Ascending aorta (tissue), 2 donors: ENCODE measurements at places on chromosomes 1 and 21.

DNA sequence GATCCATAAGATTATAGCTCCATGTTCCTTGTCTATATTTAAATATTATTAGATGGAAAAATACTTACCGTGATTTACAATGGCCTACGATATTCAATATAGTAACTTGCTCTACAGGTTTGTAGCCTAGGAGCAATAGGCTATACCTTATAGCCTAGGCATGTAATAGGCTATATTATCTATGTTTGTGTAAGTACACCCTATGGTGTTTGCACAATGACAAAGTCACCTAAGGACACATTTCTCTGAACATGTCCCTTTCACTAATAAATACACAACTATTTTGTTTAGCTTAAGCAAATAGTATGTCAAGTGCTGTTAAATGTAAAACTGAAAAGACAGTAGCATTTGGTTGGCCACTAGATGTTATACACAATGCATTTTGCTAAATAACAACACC is 248.9 kb upstream of the ADGRL4 start:
- no peak overlapping the region for H3K27ac ChIP-seq
- no peaks in the 10 kb centered on the region for H3K36me3 ChIP-seq
- no peak for DNase-seq
- H3K27me3 ChIP-seq: no peaks in the 10 kb centered on the region
- no peak overlapping the region for H3K4me3 ChIP-seq

- peaks cover 21% of the 10 kb centered on the region for H3K4me1 ChIP-seq
- H3K27me3 ChIP-seq: no peaks in the 10 kb centered on the region
- no peak for DNase-seq
- H3K27ac ChIP-seq: no peak overlapping the region
- H3K4me3 ChIP-seq: no peak overlapping the region
These were observed 548.4 kb downstream of the PLPP3 start for GRCh38 chr1:56031001-56031400.

- peak overlapping the region; percentile 98 for H3K27ac ChIP-seq
- H3K27me3 ChIP-seq: no peaks in the 10 kb centered on the region
- H3K4me1 ChIP-seq: peaks cover 7% of the 10 kb centered on the region
- H3K4me3 ChIP-seq: peak overlapping the region; percentile 41
These were observed 6.0 kb downstream of the HEYL start for GRCh38 chr1:39633422-39633821.

- DNase-seq: no peak
- no peaks in the 10 kb centered on the region for H3K4me1 ChIP-seq
- H3K4me3 ChIP-seq: no peak overlapping the region
- no peaks in the 10 kb centered on the region for H3K27me3 ChIP-seq
- no peaks in the 10 kb centered on the region for H3K36me3 ChIP-seq
These were observed 48.6 kb upstream of the COL6A1 start for GRCh38 chr21:45932922-45933502.

DNA sequence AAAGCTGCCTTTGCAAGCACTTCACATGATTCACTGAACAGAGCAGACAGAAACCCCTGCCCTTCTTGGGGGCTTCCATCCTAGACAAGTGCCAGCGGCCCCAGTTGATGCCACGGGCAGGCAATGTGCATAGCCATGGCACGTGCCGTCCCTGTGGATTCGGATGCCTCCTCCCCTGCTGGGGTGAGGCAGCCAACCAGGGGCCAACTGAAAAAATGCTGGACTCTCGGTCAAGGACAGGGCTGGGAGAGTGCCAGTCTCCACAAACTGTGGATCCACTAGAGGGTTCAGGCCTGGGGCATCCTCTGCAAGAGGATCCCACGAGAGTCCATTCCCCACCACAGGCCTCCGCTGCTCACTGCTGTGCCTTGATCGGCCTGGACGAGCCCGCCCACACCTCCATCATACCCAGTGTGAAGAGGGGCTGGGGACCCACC is 3.8 kb downstream of the JMJD4 start:
- H3K27ac ChIP-seq: no peak overlapping the region
- no peaks in the 10 kb centered on the region for H3K27me3 ChIP-seq
- no peak for DNase-seq
- no peaks in the 10 kb centered on the region for H3K4me1 ChIP-seq
- H3K36me3 ChIP-seq: peaks cover 23% of the 10 kb centered on the region

DNA sequence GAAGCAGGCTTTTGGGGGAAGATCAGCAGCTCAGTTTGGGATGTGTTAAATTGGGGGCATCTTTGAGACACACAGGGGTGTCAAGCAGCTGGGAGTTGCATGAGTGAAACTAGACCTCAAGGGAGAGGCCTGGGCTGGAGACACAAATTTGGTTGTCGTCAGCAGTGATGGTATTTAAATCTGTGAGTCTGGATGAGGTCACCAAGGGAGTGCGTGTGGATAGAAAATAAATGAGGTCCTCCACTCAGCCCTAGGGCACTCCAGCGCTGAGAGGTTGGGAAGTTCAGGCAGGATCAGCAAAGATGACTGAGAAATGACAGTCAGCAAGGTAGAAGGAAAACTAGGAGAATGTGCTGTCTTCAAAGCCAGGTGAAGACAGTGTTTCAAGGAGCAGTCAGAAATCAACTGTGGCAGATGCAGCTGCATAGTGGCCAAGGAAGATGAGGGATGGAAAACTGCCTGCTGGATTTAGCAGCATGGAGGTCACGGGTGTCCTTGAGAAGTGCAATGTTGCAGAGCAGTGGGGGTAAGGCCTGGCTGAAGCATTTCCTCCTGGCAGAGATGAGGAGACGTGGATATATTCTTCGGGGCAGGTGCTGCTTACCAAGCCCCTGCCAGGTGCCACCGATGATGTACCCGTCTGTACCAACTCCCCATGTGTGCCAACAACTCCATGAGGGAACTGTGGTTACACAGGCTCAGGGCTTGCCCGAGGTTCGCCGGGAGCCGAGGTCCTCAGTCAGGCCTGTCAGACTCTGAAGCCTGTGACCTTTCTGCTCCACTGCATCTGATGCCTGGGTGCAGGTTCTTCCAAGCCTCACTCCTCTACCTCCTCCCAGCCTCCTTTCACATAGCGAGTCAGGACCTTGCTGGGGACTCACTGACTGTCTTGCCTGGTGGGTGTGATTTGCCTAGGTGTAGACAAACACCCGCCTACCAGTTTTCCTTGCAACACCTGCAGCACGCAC is 11.3 kb downstream of the MAP7D1 start:
- DNase-seq: no peak
- H3K4me3 ChIP-seq: no peak overlapping the region
- H3K27ac ChIP-seq: no peak overlapping the region
- peaks cover 15% of the 10 kb centered on the region for H3K36me3 ChIP-seq
- H3K27me3 ChIP-seq: no peaks in the 10 kb centered on the region

DNA sequence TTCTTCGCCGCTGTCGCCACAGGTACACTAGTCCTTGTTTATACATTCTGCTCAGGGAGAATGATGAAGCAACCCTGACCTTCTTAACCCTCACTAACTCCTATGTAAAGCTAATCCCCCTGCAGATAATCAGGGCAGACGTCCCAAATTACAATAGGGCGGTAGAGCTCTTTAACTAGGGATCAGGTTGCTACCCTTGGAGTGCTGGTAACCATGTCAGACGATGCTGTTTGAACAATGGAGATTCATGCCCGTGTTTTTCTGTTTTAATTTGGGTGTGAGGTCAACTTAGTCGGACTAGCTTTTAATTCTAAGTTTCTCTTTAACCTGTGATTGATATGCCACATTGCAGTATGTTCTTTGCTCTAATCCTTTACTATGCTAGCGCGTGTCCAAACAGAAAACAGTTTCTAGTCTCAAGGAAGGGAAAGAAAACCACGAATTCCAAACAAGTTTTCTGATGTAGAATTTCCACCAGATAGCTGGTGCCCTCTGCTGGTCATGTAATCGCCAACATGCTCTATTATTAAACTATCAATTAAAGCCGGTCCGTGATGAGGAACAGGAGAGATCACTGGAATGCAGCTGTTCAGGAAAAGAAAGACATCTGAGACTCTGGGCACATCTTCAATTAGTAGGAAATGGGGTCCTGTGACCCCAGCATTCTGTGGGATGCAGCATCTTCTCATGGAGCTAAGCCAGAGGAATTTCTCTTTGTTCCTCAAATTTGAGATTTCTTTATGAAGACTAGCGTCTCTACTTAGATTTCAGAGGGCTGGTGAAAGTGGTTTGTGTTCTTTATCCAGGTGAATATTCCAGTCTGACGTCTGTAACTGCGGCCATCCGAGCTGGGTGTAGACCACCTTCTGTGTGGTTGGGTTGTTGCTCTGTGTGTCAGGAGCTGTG is 18.3 kb upstream of the VAMP3 start:
- H3K4me1 ChIP-seq: peaks cover 4% of the 10 kb centered on the region
- no peak overlapping the region for H3K27ac ChIP-seq
- H3K36me3 ChIP-seq: no peaks in the 10 kb centered on the region
- peak; percentile 77 for DNase-seq
- peak overlapping the region; percentile 25 for H3K4me3 ChIP-seq
- no peaks in the 10 kb centered on the region for H3K27me3 ChIP-seq

- no peak overlapping the region for H3K4me3 ChIP-seq
- no peaks in the 10 kb centered on the region for H3K4me1 ChIP-seq
- no peak for DNase-seq
- H3K27ac ChIP-seq: no peak overlapping the region
- no peaks in the 10 kb centered on the region for H3K36me3 ChIP-seq
These were observed 31.0 kb downstream of the KIF21B start for GRCh38 chr1:200992382-200993048.

DNA sequence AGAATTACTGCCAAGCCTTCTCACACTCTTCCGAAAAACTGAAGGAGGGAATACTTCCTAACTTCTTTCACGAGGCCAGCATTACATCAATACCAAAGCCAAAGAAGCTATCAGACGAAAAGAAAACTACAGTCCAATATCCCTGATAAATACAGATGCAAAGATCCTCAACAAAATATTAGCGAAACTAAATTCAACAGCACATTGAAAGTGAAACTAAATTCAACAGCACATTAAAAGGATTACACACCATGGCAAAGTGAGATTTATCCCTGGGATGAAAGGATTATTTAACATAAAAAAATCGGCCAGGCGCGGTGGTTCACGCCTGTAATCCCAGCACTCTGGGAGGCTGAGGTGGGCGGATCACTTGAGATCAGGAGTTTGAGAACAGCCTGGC is 176.8 kb downstream of the FAF1 start:
- H3K27ac ChIP-seq: no peak overlapping the region
- H3K4me3 ChIP-seq: no peak overlapping the region
- DNase-seq: no peak
- no peaks in the 10 kb centered on the region for H3K27me3 ChIP-seq
- peaks cover 5% of the 10 kb centered on the region for H3K4me1 ChIP-seq

DNA sequence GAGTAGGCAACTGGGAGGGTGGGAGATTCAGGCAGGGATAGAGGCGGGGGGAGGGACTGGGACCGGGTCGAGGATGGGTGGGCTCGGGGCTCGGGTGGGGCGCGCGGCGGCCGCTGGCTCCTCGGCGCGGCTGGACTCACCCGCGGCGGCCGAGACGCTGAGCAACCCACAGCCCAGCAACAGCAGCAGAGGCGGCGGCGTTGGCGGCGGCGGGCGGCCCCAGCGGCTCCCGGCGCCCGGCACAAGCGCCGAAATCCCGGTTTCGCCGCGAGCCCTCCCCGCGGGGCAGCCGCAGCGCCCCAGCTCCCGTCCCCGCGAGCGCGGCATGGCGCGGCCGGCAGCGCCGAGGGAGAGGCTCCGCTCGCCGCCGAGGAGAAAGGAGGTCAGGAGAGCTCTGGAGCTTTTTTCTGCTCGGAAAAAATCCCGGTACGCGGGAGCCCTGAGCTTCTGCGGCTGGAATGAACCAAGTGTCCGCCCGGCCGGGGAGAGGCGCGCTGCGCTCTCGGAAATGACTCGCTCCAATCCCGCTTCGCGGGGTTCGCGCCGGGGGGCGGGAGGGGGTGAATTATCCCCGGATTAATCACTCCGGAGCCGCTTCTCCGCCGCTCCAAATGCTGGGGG is at the start of gene CSMD2:
Gene CSMD2 (minus strand): TSS at position 460 of the 621 bp plus-strand sequence. CDS start 133 bp downstream, at position 327.
- no peaks in the 10 kb centered on the region for H3K36me3 ChIP-seq
- peak within 1 kb of the TSS; percentile 59 for H3K4me3 ChIP-seq
- H3K4me1 ChIP-seq: peaks cover 28% of the 10 kb centered on the region

DNA sequence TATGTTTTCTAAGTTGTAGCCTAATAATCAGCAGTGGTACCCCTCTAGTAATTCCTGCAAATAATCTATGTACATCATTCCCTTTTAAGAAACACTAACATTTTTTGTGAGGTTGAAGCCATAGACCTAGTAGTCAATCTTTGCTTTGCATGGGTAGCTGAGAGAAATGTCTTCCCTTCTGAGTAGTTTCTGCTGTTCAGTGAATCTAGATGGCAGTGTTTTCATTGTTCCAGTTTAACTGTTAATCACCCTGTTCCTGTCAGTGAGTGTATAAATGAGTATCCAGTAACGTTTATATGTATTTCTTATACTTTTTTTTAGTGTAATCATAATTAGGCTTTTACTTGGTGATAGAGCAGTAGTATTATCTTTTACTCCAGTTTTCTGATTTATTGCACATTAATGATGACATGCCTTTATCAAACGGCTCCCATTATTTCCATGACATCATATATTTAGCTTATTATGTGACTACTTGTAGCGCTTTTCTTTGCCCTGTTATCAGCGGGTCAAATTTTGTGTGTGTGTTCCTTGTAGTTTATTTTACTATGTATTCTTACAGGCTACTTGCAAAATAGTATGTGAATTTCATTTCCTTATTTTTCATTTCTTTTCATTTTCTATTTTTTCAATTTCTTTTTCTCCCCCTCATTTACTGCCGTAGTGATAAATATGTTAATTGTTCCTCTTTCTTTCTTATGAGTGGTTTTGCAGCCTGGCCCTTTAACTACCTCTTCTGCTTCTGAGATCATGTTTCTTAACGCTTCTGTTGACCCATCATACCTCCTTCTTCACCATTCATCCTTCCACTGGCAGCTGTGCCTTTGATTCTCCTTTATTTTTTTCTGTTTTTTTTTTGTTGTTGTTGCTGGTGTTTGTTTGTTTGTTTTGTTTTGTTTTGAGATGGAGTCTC is 18.8 kb downstream of the CEP350 start:
- no peaks in the 10 kb centered on the region for H3K27me3 ChIP-seq
- H3K4me3 ChIP-seq: no peak overlapping the region
- DNase-seq: no peak
- peaks cover 9% of the 10 kb centered on the region for H3K4me1 ChIP-seq

GRCh38 chr1:3649342-3650247 is at the start of gene WRAP73:
Gene WRAP73, minus strand, starts transcription at chr1:3650103. Its CDS starts 104 bp downstream, at chr1:3649999.
- no peaks in the 10 kb centered on the region for H3K36me3 ChIP-seq
- H3K27me3 ChIP-seq: peaks cover 27% of the 10 kb centered on the region
- peak; percentile 95 for DNase-seq

DNA sequence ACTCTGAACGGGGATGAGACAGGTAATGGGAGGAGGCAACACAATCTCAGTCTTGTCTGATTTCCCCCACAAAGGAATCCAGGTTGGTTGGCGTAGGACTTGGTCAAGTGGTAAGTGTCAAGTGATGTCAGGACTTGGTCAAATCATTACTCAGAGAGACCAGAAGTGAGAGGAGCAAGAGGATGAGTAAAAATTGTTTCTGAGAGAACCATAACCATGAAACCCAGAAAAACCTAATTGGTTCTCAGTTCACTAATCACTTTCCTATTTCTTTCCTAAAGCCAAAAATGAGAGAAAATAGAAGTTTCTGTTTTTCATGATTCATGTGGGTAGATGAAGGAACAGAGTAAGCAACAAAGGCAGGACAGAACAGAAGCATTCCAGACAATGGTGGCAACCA is 5.0 kb downstream of the PHC2 start:
- no peak overlapping the region for H3K27ac ChIP-seq
- H3K4me1 ChIP-seq: no peaks in the 10 kb centered on the region
- DNase-seq: no peak

- H3K4me3 ChIP-seq: no peak overlapping the region
- H3K27me3 ChIP-seq: no peaks in the 10 kb centered on the region
- H3K4me1 ChIP-seq: no peaks in the 10 kb centered on the region
- no peak for DNase-seq
- no peaks in the 10 kb centered on the region for H3K36me3 ChIP-seq
These were observed 21.3 kb downstream of the PDE4B start for GRCh38 chr1:65813956-65814355.
